ENCODE measurements at places on chromosomes 7 and 10.
A peak's percentile ranks its signal among the peaks of the same experiment; 100 is the strongest.

DNA sequence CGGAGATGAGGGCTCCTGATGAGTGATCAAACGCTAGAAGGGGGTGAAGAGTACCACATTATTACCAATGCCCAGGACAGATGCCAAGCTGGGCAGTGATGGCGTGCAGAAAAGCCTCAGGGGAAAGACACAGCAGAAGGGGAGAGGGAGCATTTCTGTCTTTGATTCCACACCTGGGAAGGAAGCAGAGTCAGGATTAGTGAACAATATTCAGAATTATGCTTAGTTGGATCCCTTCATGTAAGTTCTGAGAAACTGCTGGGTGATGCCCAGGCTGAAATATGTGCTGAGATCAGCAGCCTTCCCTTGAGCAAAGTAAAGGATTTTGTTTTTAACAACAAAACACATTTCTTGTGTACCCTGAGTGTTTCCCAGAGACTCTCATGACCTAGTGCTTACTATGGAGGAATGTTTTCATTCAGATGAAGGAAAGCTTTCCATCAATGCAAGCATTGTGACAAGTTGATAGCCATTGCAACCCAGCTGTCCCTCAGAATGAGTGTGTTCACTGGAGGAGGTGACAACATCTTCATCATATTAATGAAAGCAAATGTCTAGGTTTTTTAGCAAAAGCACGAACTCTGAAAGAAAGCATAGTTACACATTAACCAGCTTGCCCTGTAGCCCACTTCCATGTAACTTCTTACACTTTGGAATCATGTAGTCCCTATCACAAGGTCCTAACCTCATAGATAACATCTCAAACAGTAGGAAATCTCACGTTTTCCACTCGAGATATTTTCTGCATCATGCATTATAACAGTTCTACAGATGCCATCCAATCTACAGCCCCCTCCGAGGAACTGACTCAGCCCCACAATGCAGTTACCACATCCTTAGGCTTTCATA is 23.8 kb upstream of the AKR1C1 start:
- DNase-seq: no peak

- DNase-seq: peak; percentile 10
These were observed 11.4 kb downstream of the ATG9B start for GRCh38 chr7:151012911-151013347.

DNA sequence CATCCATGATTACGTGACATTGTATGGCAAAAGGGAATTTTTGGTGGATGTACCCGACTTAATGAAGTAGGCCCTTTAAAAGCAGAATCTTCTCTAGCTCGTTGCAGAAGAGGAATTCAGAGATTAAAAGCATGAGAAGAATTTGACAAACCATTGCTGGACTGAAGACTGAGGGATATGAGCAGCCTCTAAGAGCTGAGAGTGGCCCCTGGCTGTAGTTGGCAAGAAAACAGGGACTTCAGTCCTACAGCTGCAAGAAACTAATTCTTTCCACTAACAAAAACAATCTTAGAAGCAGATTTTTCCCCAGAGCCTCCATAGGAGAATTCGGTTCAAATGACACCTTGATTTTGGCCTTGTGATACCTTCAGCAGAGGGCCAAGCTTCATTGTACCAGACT is 34.1 kb downstream of the MACC1 start:
- DNase-seq: no peak

- DNase-seq: no peak
These were observed 74.0 kb downstream of the SEPTIN7 start for GRCh38 chr7:35874886-35875285.

- DNase-seq: no peak
These were observed 6.2 kb downstream of the SSMEM1 start for GRCh38 chr7:130213828-130214227.

GRCh38 chr10:126203746-126204145 is 184.5 kb downstream of the ADAM12 start:
- no peak for DNase-seq

DNA sequence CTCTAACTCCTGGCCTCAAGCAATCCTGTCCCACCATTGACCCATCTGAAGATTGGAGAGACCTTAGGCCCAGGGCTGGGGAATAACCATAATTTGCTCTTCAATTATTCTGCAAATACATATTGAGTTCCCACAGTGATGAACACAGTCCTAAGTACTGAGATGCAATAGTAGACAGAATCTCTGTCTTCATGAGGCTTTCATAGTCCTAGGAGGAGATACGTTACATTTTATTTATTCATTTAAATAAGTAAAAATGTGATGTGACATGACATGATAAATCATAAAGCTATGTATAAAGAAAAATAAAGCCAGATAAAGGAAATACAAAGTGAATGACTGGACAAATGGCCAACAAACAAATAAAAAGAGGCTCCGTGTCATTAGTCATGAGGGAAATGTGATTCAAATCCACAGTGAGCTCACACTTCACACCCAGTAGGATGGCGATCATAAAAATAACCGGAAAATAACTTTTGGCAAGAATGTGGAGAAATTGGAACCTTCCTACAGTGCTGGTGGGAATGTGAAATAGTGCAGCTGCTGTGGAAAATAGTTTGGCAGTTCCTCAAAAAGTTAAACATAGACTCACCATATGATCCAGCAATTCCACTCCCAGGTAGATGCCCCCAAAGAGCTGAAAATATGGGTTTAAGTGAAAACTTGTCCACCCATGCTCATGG is 52.1 kb upstream of the JCAD start:
- DNase-seq: no peak

- no peak for DNase-seq
These were observed 51.2 kb downstream of the MICU1 start for GRCh38 chr10:72574636-72575035.

- no peak for DNase-seq
These were observed 226.2 kb downstream of the TCERG1L start for GRCh38 chr10:131085091-131085860.

DNA sequence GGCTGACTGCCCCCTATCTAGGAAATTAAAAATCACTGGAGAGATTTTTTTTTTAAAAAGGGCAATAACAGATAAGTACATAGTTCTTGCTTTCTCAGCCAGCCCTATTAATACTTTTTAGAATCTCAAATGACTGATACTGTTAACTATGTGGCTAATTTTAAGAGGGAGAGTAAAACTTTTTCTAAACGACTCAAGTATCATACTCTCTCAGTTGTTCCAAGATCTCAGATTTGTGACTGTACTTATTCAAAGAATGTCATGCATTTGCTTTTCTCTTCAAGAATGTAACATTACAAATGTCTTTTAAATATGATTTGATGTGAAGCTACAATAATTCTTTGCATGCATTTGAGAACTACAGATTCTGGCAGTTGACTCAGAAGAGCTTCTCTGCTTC is 55.4 kb upstream of the RAB11FIP2 start:
- DNase-seq: no peak

- no peak for DNase-seq
These were observed 2.8 kb upstream of the CELF2 start for GRCh38 chr10:11014671-11015445.

DNA sequence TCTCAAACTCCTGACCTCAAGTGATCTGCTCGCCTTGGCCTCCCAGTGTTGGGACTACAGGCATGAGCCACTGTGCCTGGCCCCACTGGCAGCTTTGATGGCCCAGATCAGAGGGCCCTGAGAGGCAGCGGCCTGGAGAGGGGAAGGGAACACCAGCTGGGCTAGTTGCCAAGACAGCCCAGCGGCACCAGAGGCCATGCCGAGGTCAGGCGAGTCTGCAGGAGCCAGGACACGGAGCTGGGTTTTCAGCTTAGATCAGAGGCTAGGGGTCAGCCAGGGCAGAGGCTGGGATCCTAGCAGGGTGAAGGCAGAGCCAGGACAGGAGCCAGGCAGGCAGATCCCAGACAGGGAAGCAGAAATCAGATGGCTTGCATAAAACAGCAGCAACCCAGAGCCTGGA is 92.9 kb downstream of the MYL10 start:
- DNase-seq: no peak

DNA sequence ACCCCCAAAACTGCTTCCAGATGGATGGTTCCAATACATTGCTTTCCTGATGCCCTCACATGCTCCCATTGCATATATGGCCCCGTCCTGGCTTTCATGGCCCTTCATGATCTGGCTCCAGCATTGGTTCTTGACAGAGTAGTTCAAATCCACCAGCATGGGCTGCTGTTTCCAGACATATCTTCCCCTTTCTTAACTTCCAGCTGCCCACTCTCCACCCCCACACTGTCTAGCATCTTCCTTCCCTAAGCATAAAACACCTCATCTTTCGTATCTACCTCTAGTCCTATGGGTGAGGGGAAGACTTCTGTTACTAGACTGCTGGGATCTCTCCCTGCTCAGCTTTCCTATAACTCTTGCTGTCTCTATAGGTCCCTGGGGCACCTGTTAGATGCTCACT is 13.2 kb upstream of the GOLGA7B start:
- DNase-seq: no peak

- DNase-seq: no peak
These were observed 240.3 kb upstream of the KAT6B start for GRCh38 chr10:74586088-74586585.

GRCh38 chr7:93821463-93821862 is 69.1 kb downstream of the TFPI2 start:
- no peak for DNase-seq

DNA sequence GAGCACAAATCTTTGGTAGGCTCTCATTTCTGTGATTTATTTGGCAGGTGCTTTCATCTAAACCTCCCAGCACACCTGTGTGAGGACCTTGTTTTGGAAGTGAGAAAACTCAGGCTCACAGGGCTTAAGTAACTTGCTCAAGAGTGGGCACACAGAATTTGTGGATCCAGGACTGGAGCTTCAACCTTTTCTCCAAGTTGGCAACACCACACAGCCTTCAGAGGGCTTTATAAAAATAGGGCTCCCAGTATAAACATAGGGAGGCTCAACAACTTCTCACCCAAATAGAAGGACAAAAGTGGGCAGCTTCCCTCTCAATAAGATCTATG is 182.2 kb upstream of the NEBL start:
- DNase-seq: no peak

DNA sequence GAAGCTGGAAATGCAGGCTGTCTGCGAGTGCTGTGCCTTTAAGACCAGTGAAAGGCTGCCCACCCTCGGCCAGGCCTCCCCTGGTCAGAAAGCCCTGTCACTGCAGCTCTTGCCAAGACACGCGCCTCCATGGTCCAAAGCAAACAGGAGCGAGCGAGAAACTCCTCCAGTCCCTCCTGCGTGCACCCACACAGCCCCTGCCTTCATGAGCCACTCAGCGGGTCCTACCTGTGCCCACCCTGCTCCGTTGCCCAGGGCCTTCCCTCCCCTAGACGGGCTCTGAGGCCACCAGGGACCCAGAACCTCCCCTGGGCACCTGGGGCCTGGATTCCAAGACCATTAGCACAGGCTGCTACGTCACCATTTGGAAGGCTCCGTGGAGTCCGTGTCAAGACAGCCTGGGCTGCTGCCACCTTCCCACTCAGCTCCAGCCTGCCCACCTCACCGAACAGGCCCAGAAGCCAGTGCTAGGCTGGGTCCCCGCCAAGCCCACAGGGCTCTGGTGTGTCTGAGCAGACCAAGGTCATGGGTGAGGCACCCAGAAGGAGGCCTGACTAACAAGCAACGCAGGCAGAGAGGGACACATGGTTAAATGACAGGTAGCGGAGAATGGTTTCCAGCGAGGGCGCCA is 144.5 kb downstream of the NEURL1 start:
- DNase-seq: no peak

GRCh38 chr10:12602521-12602920 is 253.2 kb downstream of the CAMK1D start:
- no peak for DNase-seq

DNA sequence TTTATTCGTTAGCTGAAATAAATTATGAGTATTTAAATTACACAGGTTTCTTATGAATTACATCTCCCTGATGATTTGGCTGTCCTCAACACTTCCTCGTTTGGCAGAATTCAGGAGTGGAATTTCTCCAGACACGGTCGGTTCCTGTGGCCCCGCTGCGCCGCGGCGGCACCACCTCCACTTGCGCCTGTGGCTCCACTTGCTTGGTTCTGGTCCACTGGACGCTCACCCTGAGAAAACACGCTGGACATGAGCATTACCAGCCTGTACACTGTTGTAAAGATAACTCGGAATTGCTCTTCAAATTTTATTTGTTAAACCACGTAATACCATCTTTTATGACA is 85.3 kb downstream of the ZNF33B start:
- DNase-seq: peak; percentile 45

DNA sequence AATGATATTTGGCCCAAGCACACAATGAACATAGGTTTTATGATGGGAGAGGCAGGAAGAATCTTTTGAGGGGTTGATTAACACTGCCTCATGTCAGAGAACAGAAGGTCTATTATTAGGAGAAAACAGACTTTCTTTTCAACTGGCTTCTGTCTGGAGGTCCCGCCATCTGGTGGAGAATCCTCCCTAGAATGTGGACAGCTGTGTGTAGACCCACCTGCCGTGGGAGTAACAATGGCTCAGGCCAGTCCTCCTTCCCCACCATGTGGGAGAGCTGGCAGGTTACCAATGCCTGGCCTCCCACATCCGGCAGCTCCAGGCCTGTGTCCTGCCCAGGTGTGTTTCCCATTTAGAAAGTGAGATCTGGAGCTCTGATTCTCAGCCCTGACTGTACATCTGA is 70.4 kb upstream of the AOAH start:
- DNase-seq: no peak

- no peak for DNase-seq
These were observed 1.3 kb downstream of the DDX21 start for GRCh38 chr10:68957284-68957615.

Measured in substantia nigra (tissue), 51 donors.